ENCODE measurements at places on chromosomes 2 and 18.
A peak's percentile ranks its signal among the peaks of the same experiment; 100 is the strongest.

GRCh38 chr2:9697909-9698308 is 67.1 kb upstream of the YWHAQ start:
- DNase-seq = no peak

DNA sequence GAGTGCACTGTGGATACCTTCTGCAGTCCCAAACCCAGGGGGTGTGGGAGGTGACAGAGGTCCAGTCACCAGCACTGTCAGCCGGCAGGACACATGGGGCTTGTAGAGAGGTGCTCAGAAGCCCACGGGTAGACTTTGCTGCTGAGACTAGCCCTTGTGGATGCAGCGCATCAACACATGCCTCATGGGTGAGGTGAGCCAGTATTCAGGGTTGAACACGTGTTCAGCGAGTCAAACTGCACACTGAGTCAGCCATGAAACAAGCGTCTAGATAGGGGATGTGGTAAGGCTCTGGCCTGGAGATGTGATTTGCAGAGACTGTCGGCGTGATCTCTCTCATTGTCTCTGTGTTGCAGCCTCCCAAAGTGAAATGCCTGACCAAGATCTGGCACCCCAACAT is 35.8 kb upstream of the SCLY start:
- DNase-seq = peak; percentile 56

DNA sequence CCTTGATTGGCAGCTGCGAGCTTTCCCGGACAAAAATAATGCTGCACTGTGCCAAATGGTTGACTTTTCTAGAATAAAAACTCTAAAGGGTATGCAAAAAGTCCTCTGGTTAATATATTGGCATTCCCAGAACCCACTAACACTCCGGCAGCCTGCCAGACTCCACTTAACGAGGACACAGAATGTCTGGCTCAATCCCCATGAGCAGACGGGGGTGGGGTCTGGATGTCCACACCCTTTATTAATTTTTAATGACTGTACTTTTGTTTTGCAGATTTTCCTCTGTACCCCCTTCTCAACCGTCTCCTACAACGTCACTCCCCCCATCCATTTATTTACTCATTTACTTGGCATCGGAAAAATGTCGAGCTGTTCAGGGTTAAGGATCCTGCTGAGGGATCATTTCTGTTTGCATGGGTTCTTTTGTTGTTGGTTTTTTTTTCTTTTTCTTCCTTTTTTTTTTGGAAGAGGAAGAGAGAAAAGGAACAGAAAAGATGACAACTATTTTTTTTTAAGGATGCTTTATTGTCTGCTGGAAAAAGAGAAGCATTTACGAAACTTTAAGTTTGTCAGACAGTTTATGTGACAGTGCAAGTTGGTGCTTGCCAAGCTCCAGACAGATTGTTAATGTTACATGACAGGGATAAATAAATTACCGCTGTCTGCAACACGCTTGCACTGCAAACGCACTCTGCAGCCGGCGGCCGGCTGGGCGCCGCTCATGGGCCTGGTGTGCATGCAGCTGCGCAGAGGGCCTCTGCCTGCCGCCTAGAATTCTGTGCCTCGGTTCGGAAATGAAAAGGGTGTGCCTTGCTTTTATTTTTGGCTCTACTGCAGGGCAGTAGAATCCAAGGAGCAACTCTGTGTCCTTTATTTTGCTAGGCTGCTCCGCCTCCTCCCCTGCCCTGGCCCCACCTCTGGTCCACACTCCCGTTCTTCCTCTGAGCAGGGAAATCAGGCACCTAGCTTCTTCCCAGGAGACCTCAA is 3.6 kb downstream of the LDLRAD4 start:
- peak; percentile 38 for DNase-seq

DNA sequence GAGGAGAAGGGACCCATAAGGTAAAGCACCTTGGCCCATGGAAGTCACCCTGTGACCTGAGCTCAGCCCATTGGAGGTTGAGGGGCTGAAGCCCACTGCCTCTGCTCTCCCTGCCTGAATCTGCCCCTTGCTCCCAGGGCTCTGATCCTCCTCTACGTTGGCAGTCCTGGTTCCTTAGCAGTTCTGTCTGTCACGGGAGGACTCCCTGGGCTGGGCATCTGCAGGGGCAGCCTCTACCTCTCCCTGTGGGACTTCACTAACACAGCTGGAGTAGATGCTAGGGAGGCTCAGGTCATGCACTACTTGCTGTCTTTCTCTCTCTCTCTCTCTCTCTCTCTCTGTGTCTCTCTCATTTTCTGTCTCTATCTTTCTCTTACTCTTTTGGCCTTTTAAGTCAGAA is 8.7 kb downstream of the GYPC start:
- DNase-seq = no peak

DNA sequence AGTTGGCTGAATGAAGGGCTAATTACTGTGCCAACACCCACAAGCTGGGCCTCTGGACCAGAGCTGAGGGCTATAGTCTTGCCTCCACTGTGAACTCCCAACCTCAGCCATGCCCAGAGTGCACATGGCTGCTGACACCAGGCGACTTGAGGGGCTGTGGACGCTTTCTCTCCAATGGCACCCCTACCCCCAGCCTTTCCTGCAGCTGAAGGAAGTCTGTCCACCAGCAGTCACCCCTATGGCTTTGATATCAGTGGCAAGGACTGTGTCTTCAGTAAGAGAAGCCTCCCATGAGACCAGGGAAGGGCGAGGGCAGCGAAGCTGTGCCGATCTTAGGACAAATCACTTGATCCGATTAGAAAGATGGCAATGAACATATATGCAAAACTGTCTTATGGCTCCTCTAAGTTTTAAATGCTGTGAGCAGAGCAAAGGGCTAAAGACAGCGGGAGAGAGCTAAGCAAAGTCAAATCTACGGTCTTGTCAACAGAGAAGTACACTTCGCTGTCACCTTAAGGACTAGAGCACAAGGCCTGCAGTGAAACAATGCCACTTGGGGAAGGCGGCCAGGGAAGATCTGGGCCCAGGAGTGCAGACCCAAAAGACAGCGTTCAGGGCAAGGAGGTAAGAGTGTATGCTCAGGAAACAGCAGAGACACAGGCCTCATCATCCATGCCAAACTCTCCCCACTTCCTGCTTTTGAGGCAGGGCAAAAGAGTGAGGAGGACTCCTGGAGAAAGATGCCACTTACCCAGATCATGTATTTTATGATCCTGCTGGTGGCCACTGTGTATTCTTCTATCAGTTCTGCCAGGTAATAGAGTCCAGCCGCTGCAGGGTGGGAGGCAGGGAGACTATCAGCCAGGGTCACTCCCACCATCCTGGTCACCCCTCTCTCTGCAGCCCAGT is 1.5 kb downstream of the TEX261 start:
- DNase-seq = no peak

Measured in astrocyte of the spinal cord (primary cell).